ENCODE measurements at places on chromosomes 5 and 9. TPM values are rescaled to one million over a fixed set of nuclear protein-coding genes. Genes with fewer than 3 reads are reported as not detected.

The PCDHGA10 gene
- 9.6 TPM for total RNA-seq

The CA9 gene
- not detected for total RNA-seq

The RGMB gene
- 39.4 TPM for total RNA-seq

The DBH gene
- total RNA-seq: not detected

The PCDHAC2 gene
- 0.33 TPM for total RNA-seq

The PROB1 gene
- total RNA-seq: 7.2 TPM

The ALDH1A1 gene
- 196 TPM for total RNA-seq

The AHRR gene
- 6.2 TPM for total RNA-seq

The DPP7 gene
- total RNA-seq: 103 TPM

The PCDHA9 gene
- under 0.01 TPM for total RNA-seq

The ADGRV1 gene
- under 0.01 TPM for total RNA-seq

The ASPN gene
- not detected for total RNA-seq

The ANKRD31 gene
- total RNA-seq: 0.10 TPM

The KIAA0825 gene
- 2.6 TPM for total RNA-seq

The CER1 gene
- not detected for total RNA-seq

The NR5A1 gene
- not detected for total RNA-seq

The SAXO1 gene
- total RNA-seq: not detected

The KCNN2 gene
- total RNA-seq: 3.3 TPM

The PTPRD gene
- total RNA-seq: 51.9 TPM

The SLC25A2 gene
- total RNA-seq: 0.48 TPM

The C5orf52 gene
- total RNA-seq: not detected

The ABO gene
- 0.10 TPM for total RNA-seq

The FOXD4L4 gene
- 0.19 TPM for total RNA-seq

The DDX4 gene
- total RNA-seq: not detected

The ZNG1F gene
- total RNA-seq: 12.1 TPM

The INSL6 gene
- not detected for total RNA-seq

The CCNH gene
- 83.3 TPM for total RNA-seq

The PCDHGA7 gene
- total RNA-seq: 4.6 TPM

The WDR38 gene
- not detected for total RNA-seq

The PCDHB12 gene
- total RNA-seq: 0.76 TPM

The SYK gene
- not detected for total RNA-seq

The CNTNAP3B gene
- total RNA-seq: 163 TPM

The PCDHB16 gene
- total RNA-seq: 0.65 TPM

The IFNE gene
- total RNA-seq: 1.6 TPM

The KIF4B gene
- total RNA-seq: 0.33 TPM

The NUTM2G gene
- total RNA-seq: not detected

The TAF1L gene
- not detected for total RNA-seq

The PCDHB5 gene
- 0.98 TPM for total RNA-seq

The NELFB gene
- 77.1 TPM for total RNA-seq

The IFNA21 gene
- not detected for total RNA-seq

The UBTD2 gene
- total RNA-seq: 24.8 TPM

The GPR151 gene
- not detected for total RNA-seq

The ARL10 gene
- total RNA-seq: 10.8 TPM

The STK32A gene
- total RNA-seq: 0.98 TPM

The LMAN2 gene
- total RNA-seq: 342 TPM

The CCDC192 gene
- total RNA-seq: not detected
